ENCODE measurements at places on chromosomes 6 and 20.

- no peak for DNase-seq
Observed at GRCh38 chr20:61646453-61646852, 394.4 kb downstream of the CDH4 start.

GRCh38 chr20:44447827-44448419 is 27.8 kb upstream of the TTPAL start:
- DNase-seq, result no peak

DNA sequence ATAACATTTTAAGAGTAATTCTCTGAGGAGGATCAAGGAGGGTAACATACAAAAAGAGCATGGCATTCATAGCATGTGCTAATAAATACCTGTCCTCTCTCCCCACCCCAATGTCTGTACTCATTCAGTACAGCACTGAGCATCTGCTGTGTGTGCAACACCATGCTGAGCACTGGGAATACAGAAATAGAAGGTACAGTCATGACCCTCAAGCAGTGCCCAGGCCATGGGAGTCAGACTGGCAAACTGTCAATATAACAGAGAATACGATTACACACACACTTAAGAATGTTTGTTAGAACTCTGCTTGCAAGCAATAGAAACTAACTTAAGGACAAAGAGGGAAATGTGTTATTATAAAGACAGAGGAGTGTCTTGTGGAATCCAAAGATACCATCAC is 24.7 kb upstream of the ZFAND3 start:
- no peak for DNase-seq

DNA sequence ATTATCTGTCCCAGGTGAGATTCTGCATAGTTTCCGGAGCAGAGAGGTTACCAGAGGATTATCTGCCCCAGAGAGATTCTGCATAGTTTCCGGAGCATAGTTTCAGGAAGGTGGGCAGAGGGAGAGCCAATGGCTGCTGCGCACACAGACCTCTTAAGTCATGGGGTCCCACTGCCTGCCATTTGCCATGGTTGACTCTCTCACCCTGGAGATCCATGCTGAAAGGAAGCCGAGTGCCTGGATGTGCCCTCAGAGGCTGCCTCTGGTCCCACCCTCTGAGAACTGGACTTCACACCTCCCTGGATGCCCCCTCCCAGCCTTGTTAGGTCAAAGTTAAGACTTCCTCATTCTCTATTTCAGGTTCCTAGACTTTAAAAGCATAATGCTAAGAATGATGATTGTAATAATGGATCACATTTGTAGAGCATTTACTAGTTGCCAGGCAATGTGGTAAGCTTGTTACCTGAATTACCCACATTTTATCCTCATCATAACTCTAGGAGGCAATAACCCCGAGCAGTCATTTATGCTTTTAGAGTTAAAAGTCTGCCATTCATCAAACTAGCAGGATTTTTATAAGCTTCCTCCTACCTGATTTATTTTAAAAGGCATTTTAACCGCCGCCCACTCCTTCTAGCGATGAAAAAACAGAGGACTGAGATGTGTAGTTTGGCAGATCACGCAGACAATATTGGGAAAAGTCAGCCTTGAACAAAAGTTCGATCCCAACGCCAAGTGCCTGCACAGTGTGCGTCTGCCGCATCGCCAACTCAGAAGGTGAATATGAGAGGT is 11.9 kb downstream of the SERPINB9 start:
- DNase-seq, result no peak

All from NCI-H2029 (cell line).